Motor neuron (in vitro differentiated cells): ENCODE measurements at places on chromosomes 2 and 18. TPM values are rescaled to one million over a fixed set of nuclear protein-coding genes. Genes with fewer than 3 reads are reported as not detected.

TTC31 gene
- total RNA-seq, result 10.3 and 14.1 TPM in 2 replicates

APOB gene
- 0.11 and 0.15 TPM in 2 replicates for total RNA-seq

CYP27A1 gene
- total RNA-seq, result 12.0 and 15.3 TPM in 2 replicates

ASAP2 gene
- 10.5 and 10.7 TPM in 2 replicates for total RNA-seq

KHK gene
- 1.9 and 3.2 TPM in 2 replicates for total RNA-seq

CCDC141 gene
- 0.14 and 0.21 TPM in 2 replicates for total RNA-seq

SIGLEC15 gene
- 0.15 TPM in 1 of 2 replicates, not detected in the other for total RNA-seq

ADI1 gene
- 17.0 and 17.9 TPM in 2 replicates for total RNA-seq

GPR35 gene
- 1.1 and 1.4 TPM in 2 replicates for total RNA-seq

RGPD3 gene
- total RNA-seq, result 0.43 and 0.63 TPM in 2 replicates

TWIST2 gene
- total RNA-seq, result 9.5 TPM in 2 replicates

MAP2 gene
- total RNA-seq, result 291 and 300 TPM in 2 replicates

TSPYL6 gene
- total RNA-seq, result 0.21 and 0.89 TPM in 2 replicates

LMAN2L gene
- 13.2 and 16.3 TPM in 2 replicates for total RNA-seq

SP140L gene
- 2.1 and 4.5 TPM in 2 replicates for total RNA-seq

RAB6C gene
- 0.25 and 0.32 TPM in 2 replicates for total RNA-seq

GRP gene
- total RNA-seq, result not detected in 2 replicates

LNPK gene
- total RNA-seq, result 31.2 and 33.3 TPM in 2 replicates

RTKN gene
- 33.2 and 45.7 TPM in 2 replicates for total RNA-seq

CAPG gene
- total RNA-seq, result 3.7 and 4.1 TPM in 2 replicates

TWSG1 gene
- 10.2 and 10.6 TPM in 2 replicates for total RNA-seq

CCDC74A gene
- 2.3 and 3.9 TPM in 2 replicates for total RNA-seq

CFC1 gene
- total RNA-seq, result 1.7 and 2.6 TPM in 2 replicates

ANO7 gene
- 1.7 and 2.1 TPM in 2 replicates for total RNA-seq

RRM2 gene
- total RNA-seq, result 2.2 and 3.4 TPM in 2 replicates

COBLL1 gene
- total RNA-seq, result 0.65 and 1.1 TPM in 2 replicates

RNF144A gene
- 26.1 and 27.5 TPM in 2 replicates for total RNA-seq

CXCR1 gene
- 0.17 TPM in 1 of 2 replicates, not detected in the other for total RNA-seq

TMEFF2 gene
- total RNA-seq, result 15.5 TPM in 2 replicates

CASP8 gene
- total RNA-seq, result 0.27 and 0.47 TPM in 2 replicates

ABCB11 gene
- 0.47 and 0.58 TPM in 2 replicates for total RNA-seq

KCNG3 gene
- total RNA-seq, result 0.64 and 1.0 TPM in 2 replicates

FIGLA gene
- not detected in 2 replicates for total RNA-seq

KCNF1 gene
- 0.75 and 1.0 TPM in 2 replicates for total RNA-seq

SCYGR5 gene
- not detected in 2 replicates for total RNA-seq

SERPINB4 gene
- total RNA-seq, result 0.89 and 0.99 TPM in 2 replicates

LIPG gene
- total RNA-seq, result 14.4 and 16.1 TPM in 2 replicates

ELOA2 gene
- 0.15 and 0.38 TPM in 2 replicates for total RNA-seq

SCYGR4 gene
- total RNA-seq, result not detected in 2 replicates

REG3G gene
- 8.6 and 9.7 TPM in 2 replicates for total RNA-seq

TBR1 gene
- 0.45 and 0.53 TPM in 2 replicates for total RNA-seq

DNAJC5G gene
- not detected in 2 replicates for total RNA-seq
